Cardiac muscle cell (in vitro differentiated cells and primary cell): ENCODE measurements at places on chromosomes 4 and X. TPM values are rescaled to one million over a fixed set of nuclear protein-coding genes. Genes with fewer than 3 reads are reported as not detected.

FRMD7 gene
- not detected in 2 replicates for polyA plus RNA-seq

- peak; percentile 71 for DNase-seq
Observed at GRCh38 chr4:182240161-182241130, 2.8 kb upstream of the TENM3 start.

DNA sequence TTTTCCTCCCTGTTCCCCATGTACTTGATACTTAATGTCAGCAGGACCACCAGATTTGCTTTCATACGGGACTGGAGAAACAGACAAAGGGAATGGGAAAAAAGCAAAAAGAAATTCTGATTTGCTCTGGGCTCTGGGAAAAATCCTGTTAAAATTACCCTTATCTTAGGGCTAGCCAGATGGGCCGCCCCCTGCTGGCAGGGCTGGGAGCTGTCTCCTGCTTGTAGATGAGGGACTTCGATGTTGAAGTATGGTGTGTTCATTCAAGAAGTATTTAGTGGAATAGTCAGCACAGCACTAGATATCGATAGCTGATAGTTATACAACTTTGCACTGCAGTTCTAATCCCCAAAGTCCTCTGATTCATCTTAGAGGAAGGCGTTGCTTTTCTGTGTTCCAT is 45.8 kb downstream of the BCORL1 start:
- peak; percentile 51 for DNase-seq

- peak; percentile 90 for DNase-seq
Observed at GRCh38 chr4:74376888-74377483, 12.0 kb downstream of the EREG start.

DNA sequence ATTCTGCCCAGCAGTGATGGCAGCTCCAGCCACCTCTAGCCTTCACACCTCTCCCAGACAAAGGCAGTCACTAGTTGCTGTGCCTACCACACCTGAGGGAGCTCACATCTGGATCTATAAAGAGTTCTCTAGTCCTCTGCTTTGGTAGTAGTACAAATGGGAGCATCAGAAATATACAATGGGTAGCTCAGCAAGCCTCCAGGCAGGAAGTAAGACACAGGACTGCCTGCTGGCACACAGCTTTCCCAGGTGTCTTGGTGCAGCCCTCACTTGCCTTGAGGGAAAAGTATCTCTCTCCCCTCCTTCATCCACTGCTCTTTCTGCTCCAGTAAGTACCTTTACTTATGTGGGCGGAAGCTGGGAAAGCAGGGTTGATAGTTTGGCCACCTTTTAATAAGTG is 212.9 kb upstream of the SLC7A11 start:
- no peak for DNase-seq

- no peak for DNase-seq
Observed at GRCh38 chr4:121776610-121777401, 11.8 kb upstream of the SMIM43 start.

- DNase-seq: peak; percentile 46
Observed at GRCh38 chrX:30957753-30958152, 68.7 kb upstream of the TAB3 start.

- DNase-seq: peak; percentile 79
Observed at GRCh38 chr4:73922766-73923630, 53.8 kb downstream of the CXCL1 start.

BCOR gene
- polyA plus RNA-seq: 30.0 and 43.1 TPM in 2 replicates

GRCh38 chr4:139304920-139305319 is 2.6 kb upstream of the NDUFC1 start:
- DNase-seq: no peak

PASD1 gene
- polyA plus RNA-seq: 0.13 TPM in 1 of 2 replicates, not detected in the other

DNA sequence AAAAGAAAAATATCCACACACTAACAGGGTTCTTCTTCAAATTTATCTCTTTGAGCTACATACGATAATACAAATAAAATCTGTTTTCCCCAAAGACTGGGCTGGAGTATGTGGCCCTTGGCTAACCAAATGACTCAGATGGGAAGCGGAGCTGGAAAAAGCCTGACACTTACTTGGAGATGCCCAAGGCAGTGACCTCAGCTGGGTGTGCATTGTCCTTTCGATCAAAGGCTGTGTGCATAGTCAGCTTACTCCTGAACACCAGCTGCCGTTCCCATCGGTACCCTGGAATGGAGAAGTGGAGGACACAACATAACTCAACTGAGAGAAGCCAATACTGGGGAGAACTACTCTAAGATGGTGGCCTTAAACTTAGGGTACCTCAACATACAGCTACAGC is 95.1 kb downstream of the CDS1 start:
- DNase-seq: no peak

TMEM271 gene
- not detected in 2 replicates for polyA plus RNA-seq

DNA sequence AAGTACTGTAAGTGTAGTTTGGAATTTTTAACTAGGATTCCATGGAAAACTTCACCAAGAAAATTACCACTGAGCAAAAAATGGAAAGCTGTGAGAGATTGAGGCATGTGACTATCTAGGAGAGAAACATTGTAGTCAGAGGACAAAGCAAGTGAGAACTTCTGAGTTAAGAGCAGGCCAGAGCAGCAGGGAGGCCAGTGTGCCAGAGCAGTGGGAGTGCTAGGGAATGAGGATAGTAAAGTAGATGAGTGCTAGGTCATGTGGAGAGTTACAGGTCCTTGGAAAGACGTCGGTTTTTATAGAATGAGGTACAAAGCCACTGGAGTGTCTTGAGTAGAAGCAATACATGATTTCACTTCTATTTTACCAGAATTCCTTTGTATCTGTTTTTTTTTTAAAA is 52.7 kb upstream of the FAT4 start:
- DNase-seq: no peak

- DNase-seq: no peak
Observed at GRCh38 chr4:149784018-149784417, 31.6 kb downstream of the IQCM start.

DNA sequence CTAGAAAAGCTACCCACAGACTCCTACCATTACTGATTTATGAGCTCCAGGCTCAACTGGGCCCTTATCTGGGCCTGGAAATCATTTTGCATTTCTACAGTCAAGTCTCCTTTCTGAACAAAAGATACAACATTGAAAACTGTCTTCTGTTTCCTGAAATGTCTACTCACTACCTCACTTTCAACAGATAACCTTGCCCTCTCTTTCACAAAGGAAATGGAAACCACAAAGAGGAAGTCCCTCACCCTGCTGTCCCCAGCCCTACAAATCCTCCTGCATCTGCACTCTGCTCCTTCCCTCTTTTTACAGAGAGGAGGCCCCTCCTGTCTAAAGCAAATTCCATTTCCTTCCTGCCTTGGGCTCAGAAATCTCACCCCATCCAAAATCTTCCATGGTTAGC is 24.8 kb upstream of the CYBB start:
- DNase-seq: no peak

- peak; percentile 88 for DNase-seq
Observed at GRCh38 chr4:4488405-4489404, 53.1 kb downstream of the STX18 start.

DNA sequence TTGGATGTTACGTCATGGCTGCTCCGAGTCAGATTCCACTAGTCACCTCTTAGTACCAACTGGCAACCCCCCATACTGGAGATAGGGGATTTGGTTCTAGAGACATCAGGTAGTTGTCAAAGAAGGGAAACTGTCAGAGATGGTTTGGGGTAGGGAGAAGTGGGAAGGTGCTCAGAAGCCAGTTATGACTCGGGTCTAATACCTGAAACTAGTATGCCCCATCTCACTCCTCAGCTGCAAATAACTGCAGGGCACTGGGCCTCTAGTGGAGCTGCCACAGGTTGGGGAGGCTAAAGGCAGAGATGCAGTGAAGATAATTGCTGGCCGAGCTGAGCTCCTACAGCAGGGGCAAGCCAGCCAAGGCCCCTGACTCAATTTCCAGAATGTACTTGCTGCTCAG is 30.0 kb downstream of the OTUD6A start:
- no peak for DNase-seq

ADAM29 gene
- not detected in 2 replicates for polyA plus RNA-seq

GRCh38 chrX:137573324-137574101 is 7.6 kb downstream of the ZIC3 start:
- no peak for DNase-seq

HSFX4 gene
- not detected in 2 replicates for polyA plus RNA-seq

DNA sequence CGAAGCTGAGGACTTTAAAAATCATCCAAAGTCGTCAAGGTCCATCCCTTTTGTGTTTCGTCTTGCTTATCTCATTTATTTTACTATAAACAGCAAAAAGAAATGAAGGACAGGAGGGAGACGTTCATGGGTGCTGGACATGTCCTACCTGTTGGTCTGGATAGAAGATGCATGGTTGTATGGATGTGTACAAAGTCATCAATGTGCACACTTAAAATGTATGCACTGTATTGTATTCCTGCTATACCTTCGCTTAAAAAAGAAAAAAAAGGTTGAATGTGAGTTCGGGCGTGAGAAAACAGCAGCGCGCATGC is 313 bp upstream of the BLOC1S4 start:
- no peak for DNase-seq
